Activated T-cell treated with anti-CD3 and anti-CD28 coated beads, Interleukin-2, amount 50 U/mL, for 72 hours (primary cell): ENCODE measurements at places on chromosomes 12 and 14. TPM values are rescaled to one million over a fixed set of nuclear protein-coding genes. Genes with fewer than 3 reads are reported as not detected.

GRCh38 chr12:6314776-6315175 lies 4.3 kb downstream of the PLEKHG6 start:
- no peak for DNase-seq

- no peak for DNase-seq
Observed at GRCh38 chr14:91244501-91244901, at the start of gene GPR68. TSS of gene GPR68 (minus strand) at chr14:91244704. CDS start at chr14:91235050, 9,654 bp downstream.

DNA sequence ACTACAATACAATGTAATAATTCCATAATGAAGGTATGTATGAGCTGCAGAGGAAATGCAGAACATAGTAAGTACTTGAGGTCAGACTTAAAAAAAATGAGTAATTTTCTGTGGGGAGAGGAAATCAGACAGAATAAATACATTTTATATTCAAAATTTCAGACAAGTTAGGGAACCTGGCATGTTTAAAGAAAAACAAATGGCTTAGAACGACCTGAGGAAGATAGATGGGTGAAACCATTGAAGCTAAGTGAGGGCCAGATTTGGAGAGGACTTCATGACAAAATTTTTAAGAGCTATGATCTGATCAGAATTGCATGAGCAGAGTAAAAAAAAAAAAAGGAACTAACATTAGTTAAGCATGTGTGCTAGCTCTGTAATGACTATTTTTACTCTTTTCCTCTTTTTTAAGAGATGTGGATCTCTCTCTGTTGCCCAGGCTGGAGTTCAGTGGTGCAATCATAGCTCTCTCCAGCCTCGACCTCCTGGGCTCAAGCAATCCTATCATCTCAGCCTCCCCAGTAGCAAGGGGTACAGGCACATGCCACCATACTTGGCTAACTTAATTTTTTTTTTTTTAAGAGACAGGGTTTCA lies 157.6 kb upstream of the PDE3A start:
- no peak for DNase-seq

- no peak for DNase-seq
Observed at GRCh38 chr12:4809013-4809448, 88.8 kb downstream of the GALNT8 start.

DNA sequence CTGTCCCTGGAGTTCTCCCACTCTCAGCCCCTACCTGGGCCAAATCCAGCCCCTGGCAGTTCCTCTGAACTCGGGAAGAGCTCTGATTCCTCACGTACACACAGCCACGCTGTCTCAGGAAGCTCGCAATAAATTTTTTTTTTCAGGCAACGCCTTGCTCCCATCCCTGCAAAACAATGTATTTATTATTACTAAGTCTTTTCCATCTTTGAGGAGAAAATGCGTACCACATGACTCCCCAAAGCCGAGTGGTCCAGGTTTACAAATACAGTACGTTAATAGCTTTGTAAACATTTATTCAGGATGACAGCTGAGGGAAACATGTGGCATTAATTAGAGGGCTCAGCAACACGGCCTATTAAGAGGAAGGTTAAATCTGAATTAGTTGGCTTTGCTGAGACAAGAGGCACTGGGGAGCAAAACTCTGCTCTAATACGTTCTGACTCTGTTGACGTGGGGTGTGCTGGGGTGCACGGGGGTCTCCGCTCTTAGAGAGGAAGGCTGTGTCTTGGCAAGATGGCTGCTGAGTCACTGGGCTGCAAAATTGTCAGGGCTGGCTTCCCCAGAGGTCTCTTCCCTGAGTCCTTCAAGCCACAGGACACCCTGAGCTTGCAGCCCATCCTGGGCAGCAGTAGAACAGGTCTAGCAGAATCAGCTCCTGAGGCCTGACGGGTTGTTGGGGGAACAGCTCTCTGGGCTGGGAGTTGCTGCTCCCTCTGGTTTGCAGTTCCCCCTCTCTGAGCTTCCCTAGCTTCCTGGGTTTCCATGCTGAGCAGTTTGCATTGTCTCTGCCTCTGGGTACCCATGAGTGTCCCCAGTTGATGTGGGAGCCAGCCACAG lies 185.2 kb upstream of the TBX3 start:
- no peak for DNase-seq

GRCh38 chr14:106564058-106564643 lies 1037.8 kb downstream of the TMEM121 start:
- DNase-seq = peak; percentile 70

GRCh38 chr14:68401855-68402254 lies 391.0 kb downstream of the ZFP36L1 start:
- no peak for DNase-seq

DNA sequence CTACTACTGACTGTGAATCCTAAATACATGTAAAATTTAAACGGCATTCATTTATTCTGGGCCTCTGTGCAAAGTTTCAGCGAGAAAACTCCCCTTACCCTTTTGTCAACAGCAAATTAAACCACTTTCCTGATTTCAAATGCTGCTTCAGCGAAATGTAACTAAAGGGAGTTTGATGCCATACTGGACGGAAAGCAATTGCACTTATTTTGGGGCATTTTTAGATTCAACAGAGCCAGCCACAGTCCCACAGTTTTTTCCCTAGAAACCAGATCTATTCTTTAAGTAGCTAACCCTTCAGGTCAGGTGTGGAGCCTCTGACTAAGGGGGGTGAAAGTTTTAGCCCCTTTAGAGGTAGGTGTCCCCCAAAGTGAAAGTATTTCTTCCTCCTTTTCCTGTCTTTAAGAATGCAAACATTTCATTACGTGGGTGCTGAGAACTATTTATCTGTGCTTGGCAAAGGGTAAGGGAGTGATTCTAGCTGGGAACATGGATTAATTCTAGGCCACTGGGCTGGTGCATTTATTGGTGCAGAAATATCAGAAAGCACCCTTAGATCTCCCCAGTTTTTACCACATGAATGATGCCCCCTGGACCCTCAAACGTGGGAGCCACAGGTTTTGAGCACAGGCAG lies 72.7 kb downstream of the SPTB start:
- no peak for DNase-seq

- DNase-seq = no peak
Observed at GRCh38 chr12:122722387-122722786, 5.8 kb upstream of the HCAR3 start.

GRCh38 chr12:111166779-111167540 lies 201.9 kb downstream of the PHETA1 start:
- DNase-seq = no peak

DNA sequence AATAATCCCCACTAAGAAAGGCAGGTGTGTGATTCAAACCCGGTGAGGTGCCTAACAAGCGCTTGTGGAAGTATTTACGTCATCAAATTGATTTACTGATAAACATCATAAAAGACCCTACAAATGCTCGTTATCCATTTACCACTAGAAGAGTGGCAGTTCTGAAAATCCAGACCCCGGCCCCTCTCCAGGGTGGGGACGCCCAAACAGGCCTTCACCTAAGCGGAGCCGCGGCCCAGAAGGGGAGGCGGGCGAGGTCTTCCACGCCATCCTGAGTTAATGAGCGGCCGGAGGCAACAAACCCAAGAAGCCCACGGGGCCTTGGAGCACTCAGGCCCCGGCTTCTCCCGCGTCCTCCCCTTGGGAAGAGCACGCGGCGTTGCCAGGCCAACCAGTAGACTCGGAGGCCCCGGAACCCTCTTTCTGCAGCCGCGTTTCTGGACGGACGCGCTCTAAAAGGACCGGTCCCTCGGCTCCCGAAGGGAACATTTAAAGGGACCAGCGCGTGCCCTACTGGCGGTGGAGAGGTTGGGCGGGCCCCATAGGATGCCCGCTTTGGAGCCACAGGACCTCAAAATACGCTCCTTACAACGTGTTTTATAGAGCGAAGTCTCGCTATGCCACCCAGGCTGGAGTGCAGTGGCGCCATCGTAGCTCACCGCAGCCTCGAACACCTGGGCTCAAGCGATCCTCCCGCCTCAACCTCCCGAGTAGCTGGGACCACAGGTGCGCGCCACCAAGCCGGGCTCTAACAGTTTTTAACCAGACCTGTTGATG lies 3.5 kb downstream of the PTPN21 start:
- DNase-seq = peak; percentile 64

DNA sequence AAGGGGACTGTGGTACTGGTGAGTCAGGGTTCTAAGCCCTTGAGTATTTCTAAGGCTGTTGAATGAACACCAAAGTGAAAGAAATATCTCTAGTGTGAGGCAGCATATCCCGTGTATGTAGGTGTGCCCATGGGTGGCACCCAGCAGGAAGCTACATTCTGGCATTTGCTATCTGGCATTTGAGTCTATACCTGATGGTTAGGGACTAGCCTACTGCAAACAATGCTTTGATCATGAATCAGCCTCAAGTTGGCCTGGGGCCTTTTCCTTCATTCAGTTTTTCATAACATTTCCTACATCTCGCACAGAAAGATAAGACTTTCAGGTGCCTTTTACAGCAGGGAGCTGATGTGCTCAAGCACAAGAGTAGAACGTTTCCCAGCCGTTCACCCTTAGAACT lies 85.7 kb upstream of the E2F7 start:
- no peak for DNase-seq

DNA sequence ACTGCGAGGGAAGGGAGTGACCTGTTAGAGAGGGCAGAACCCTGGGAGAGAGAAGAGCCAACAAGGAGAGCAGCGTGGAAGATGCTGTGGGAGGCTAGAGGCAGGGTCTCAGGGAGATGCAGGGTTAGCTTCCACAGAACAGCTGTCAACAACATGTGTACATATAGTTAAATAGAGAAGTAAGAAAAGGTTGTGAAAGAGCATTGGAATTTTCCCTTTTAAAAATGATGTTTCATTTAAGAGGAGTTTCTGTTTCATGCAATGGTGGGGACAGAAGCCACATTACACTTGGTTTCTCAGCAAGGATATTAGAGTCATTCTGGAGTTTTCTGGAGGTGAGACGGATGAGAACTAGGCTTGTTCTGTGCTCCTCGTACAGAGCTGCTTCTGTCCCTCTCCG lies 23.8 kb upstream of the TBC1D30 start:
- no peak for DNase-seq

GRCh38 chr12:80837342-80837978 lies 100.3 kb downstream of the LIN7A start:
- DNase-seq = no peak

DNA sequence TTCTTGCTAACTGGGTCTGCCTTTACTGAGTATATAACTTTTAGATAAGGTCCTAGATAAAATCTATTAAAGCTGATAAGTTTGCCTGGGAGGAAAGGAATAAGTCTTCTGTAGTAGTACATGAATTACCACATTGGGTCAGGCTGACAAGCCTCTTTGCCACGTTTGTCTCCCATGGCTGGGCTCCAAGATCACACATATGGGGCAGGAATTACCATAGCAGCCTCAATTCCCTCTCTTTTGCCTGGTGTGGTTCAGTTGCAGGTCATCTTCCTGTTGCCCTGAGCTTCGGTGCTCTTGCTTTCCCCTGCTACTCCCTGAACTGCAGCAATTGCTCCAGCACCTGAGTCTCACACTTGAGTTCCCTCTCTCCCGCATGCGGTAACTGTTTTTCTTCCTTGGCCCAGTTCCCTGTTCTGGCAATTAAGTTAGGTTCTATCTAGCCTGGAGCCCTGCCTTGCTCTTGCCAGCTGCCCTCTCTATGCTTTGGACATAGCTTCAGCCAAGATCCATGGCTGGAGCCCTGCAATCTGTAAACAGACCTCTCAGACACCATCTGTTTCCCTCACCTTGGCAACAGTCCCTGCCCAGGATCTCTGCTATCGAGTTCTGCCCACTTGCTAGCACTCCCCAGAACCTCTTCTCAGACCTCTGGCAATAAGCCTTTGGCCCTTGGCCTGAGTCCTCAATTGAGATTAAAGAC lies 5.8 kb upstream of the GLT8D2 start:
- DNase-seq = no peak

DNA sequence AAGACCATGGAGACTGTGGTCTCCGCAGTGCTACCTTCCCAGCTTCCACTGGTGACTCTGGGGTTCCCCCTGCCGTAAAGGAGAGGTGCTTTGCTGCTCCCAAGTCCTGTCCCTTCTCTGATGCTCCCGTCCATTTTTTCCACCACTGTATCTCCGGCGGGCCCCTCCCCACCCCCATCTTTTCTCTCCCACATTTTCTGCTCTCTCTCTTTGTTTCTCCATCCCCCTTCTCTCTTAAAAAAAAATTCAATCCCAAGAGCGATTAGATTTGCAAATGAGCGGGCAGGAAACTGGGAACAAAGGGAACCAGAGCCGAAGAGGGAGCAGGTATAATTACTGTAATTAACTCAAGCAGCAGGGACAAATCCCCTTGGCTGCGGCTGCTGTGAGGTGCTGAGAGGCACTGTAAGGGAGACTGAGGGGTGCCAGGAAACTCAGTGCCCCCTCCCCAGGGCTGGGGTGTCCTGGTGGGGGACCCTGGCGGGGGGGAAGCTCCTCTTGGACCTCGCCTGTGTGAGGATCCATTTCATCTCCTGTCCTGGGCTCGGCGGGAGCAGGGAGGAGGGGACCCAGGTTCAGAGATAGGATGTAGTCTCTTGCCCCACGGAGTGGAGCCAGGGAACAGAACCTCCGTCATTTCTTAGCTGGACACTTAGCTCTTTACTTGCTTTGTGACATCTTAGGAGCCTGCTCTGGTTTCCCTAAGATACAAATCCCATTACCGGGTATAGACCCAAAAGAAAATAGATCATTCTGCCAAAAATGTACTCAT lies 140.4 kb upstream of the NRXN3 start:
- DNase-seq = no peak

DNA sequence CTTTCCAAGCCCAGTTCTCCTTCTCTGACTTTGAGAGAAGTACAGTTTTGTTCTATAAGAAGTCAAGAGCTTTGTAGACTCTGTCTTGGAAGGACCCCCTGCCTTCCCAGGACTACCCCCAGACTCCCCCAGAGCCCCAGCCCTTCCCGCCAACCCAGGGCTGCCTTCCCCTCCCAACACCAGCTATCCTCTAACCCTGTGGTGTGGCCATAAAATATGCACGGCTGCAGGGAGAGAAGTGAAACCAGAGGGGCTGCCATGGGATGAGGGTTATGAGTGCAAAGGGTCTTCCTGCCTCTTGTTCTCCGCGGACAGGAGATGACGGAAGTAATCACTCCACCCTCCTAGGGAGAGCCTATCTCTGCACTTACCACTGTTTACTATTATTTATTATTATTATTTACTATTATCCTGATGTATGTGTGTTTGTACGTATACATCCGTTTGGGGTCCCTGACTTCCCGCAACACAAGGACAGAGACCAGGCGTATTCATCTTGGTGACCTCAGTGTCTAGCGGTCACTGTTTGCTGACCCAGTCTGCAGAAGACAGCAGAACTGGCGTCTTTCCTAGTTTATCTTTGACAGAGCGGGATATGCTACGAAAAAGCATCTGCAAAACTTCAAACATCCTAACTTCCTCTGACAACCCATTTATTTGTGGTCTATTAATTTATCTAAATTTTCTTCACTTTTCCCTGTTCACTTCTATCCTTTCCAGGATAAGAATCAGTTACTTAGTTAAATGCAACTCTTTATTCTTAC lies 3.5 kb upstream of the SCNN1A start:
- no peak for DNase-seq

GRCh38 chr14:29037411-29037810 lies 270.8 kb downstream of the FOXG1 start:
- DNase-seq = no peak

GRCh38 chr12:47636908-47637780 lies 68.7 kb downstream of the RPAP3 start:
- peak; percentile 38 for DNase-seq

GRCh38 chr14:61609191-61609843 lies 86.0 kb upstream of the HIF1A start:
- DNase-seq = no peak

The SPTB gene
- 0.23 TPM for total RNA-seq

The NTN4 gene
- 0.69 TPM for total RNA-seq

The ERH gene
- 231 TPM for total RNA-seq

The TROAP gene
- 77.9 TPM for total RNA-seq

The ADAMTS20 gene
- total RNA-seq = not detected
